ENCODE measurements at places on chromosomes 7 and 10.

GRCh38 chr10:12969951-12970350, 31.6 kb downstream of the CCDC3 start:
- DNase-seq, result no peak

GRCh38 chr10:70292004-70292403, 8.2 kb upstream of the NPFFR1 start:
- DNase-seq, result no peak

DNA sequence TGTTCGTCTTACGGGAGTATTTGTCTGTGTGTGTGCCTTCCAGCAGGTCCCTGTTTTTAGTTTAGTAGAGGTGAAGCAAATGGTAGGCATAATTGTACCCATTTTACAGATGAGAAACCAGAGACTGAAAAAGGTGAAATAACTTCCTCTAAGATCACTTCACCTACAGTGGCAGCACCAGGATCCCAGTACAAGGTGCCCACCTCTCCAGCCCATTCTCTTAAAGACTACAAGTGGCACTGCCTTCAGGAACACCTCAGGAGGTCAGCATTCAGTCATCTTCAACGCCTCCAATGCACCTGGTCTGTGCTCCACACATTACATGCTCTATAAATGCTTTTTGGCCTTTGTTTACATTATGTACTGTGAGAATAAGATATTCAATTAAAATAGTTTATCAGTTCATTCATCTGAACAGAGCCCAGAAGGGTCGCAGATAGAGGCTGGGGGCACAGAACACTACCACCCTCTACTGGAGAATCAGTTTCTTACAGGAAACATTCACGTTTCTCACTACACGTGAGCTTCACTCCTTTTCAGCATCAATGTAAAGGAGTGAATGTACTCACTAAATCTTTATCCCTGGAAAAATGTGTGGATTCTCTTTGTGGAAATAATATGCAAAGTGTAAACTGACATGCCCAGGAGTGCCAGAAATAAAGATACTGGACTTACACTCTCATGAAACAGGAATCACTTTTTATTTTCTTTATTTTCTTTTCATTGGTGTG, 45.5 kb upstream of the ABLIM1 start:
- no peak for DNase-seq

- no peak for DNase-seq
Measured at GRCh38 chr7:80764132-80764531, 125.7 kb downstream of the CD36 start.

DNA sequence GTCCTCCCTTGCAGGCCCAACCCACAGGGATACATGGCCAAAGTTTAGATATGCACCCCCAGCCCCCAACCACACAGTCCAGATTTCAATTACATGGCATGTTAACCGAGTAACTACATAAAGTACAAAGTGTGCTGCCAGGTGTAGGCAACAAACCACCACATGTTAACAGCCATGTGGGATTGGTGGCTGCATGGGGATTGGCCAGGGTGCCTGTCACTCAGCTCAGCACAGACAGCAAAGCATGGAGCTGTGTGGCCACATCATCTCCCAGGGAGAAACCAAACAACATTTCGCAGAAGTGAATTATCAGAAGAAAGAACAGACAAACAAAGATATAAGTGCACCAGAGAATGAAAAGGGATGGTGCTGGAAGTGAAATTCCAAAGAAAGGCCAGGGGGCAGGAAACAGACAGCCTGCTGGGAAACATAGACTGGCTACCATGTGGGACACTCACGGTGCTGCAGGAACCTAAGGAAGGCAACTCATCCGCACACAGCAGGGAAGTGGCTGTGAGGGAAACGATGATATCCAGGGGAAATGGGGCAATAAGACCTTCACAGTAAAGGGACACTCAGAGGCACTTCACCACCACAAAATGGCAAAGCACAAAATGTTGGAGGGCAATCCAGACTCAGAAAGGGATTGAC, 171.2 kb downstream of the PTPRN2 start:
- no peak for DNase-seq

DNA sequence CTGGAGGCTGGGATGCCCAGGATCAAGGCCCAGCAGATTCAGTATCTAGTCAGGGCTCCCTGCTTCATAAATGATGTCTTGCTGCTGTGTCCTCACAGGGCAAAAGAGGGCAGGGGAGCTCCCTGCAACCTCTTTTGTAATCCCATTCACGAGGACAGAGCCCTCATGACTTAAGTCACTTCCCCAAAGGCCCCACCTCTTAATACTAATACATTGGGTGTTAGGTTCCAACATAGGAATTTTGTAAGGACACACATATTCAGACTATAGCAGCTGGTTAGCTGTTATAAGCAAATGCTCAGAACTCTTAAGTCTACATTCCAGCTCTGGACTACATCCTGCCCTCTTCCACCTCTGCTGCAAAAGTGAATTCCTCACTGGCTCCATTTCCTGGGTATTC, 63.0 kb downstream of the VOPP1 start:
- DNase-seq, result no peak

DNA sequence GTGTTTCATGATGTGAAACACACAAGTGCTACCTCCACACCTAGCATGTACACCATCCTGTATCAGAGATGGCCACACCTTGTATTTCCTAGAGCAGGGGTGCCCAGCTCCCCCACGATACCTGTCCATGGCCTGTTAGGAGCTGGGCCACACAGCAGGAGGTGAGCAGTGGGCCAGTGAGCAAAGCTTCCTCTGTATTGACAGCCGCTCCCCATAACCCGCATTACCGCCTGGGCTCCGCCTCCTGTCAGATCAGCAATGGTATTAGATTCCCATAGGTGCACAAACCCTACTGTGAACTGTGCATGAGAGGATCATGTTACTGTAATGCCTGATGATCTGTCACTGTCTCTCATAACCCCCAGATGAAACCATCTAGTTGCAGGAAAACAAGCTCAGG, 145.6 kb upstream of the RNF32 start:
- DNase-seq, result no peak

- no peak for DNase-seq
Measured at GRCh38 chr10:78594559-78595268, 474.1 kb upstream of the ZMIZ1 start.

- no peak for DNase-seq
Measured at GRCh38 chr10:129742742-129743550, 221.1 kb downstream of the EBF3 start.

- no peak for DNase-seq
Measured at GRCh38 chr10:11689945-11690736, 52.0 kb upstream of the ECHDC3 start.

GRCh38 chr7:82810558-82811259, 352.0 kb downstream of the PCLO start:
- DNase-seq, result no peak

GRCh38 chr7:117588352-117588794, 108.5 kb downstream of the CFTR start:
- DNase-seq, result no peak

DNA sequence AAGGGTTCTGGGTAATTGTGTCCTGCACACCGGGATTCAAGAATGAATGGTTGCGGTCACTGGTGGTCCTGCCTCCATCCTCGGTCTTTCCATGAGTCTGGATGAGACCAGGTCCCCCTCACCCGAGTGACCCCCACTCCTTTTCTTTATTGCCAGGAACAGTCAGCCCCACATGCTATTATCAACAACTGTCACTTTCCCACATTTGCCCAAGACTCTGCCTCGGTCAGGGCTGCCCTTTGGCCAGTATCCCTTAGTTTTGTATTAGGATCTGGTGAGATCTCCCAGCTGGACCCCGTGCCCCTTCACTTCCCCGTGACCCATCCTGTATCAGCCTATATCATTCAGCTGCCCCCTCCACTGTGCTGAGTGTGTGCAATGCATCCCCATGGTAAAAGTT, 288.3 kb downstream of the ADARB2 start:
- DNase-seq, result no peak

- no peak for DNase-seq
Measured at GRCh38 chr7:134827889-134828288, 48.5 kb downstream of the CALD1 start.

DNA sequence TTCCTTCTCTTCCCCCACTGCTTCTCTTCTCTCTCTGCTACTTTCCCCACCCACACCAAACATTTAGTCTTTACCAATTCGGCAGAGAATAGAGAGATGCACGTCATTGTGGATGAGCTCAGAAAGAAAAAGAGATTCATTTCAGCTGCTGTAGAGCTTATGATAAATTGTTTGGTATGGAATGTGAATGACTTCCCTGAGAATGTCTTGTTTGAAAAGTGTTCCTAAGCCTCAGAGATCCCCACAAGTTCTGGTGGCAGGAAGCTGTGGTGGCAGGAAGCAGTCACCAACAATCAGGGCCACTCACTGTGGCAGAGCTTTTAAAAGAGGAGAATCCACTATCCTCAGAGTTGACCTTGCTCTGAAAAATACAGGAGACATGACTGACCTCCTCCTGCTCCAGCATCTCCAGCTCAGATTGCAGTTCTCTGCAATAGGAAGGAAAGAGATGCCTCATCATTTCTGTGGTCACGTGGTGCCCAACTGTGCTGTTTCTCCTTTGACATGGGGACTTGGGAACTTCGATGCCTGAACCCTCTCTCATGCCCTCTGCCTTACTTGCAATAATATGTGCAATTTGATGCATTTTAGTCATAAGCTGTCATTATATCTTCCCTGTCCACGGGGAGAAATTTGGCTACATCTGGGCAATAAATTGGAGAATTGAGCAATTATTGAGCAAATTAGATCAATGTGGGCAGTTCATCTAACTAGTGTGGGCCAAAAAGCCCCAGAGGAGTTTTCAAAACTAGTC, 76.5 kb downstream of the BMPER start:
- DNase-seq, result no peak

GRCh38 chr7:74258639-74259038, 4.4 kb upstream of the RFC2 start:
- no peak for DNase-seq

DNA sequence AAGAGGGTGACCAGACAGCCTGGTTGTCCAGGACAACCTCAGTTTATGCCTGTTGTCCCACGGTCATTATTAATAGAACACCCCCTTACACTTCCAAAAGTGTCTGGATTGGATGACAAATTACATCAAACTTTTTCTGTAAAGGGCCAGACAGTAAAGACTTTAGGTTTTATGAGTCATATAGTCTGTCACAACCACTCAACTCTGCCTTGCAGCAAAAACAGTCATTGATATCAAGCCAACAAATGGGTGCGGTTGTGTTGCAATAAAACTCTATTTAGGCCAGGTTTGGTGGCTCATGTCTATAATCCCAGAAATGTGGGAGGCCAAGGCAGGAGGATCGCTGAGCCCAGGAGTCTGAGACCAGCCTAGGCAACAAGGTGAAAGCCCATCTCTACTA, 66.7 kb upstream of the ATP6V0A4 start:
- no peak for DNase-seq

DNA sequence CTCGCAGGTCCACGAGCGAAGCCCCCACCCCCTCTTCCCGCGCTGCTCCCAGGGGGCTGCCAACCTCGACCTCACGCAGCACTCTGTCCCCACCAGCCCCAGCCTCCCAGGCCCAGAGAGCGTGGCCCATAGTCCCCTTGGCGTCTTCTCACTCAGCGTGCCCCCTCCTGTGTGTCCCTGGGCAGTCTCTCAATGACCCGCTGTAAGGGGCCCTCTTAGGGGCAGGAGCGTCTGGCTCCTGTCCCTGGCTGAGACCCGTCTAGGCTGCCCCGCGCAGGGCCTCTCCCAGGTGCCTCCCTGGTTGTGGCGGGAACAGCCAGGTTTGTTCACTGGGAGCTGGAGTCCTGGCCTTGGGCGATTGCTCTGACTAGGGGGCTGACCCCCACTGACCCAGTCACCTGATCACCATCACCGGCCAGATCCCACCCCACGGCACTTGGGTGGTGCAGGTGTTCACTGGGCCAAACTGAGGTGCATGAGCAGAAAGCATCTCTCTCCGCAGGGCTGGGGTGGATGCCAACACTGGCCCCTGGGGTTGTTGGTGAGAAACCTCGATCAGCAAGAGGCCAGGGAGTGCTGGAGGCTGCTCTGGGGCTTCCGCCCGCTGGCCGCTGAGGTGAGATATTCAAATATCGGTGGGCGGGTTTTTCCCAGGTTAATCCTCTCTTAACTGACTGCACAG, 12.6 kb upstream of the WDFY4 start:
- no peak for DNase-seq

DNA sequence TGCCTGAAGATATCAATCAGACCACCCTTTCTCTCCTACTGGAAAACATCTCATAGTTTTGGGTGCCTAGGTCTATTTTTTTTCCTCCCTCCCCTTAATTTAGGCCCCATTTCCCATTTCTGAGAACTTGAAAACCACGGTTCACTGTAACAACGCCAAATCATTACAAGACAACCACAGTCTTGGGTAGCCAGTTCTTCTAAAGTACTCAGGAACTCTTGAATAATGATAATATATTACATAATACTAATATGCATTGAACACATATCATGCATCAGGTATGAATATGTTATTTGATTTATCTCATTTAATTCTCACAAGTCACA, 185.1 kb upstream of the ADO start:
- no peak for DNase-seq

GRCh38 chr10:13068484-13068883, 31.5 kb upstream of the OPTN start:
- DNase-seq, result no peak

GRCh38 chr10:86785968-86786367, 29.5 kb downstream of the BMPR1A start:
- DNase-seq, result no peak

DNA sequence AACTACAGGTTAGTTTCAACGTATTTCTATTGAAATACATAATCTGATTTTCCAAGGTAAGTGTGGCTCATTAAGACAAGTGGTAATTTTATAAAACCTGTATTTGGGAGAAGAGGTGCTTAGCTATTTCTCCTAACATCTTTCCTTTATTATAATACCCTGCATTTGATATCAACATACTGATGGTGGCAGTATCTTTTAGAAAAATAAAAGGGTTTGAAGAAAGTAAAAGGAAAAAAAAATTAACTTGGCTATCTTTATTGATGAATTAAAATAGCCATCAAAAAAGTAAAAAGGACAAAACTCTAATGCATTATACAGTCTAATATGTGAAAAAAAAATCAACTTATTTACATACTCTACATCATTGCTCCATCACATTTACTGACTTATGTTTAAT, 68.0 kb downstream of the NRBF2 start:
- DNase-seq, result no peak

DNA sequence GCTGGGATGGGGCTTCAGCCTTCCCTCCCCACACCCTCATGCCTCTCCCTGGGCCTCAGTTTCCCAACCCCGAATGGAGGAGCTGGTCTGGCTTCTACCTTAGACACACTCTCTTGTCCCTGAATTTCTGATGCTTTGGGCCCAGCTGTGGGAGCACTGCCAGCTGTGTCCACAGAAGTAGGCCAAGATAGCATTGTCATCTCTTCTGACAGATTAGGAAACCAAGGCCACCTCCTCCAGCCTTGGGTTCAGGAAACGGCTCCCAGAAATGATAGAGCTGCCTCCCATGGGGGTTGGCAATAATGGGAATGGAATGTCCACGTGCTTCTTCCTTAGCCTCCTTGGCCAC, 1.3 kb downstream of the PPIF start:
- no peak for DNase-seq

GRCh38 chr7:71507680-71508602, 376.0 kb downstream of the GALNT17 start:
- DNase-seq, result no peak

DNA sequence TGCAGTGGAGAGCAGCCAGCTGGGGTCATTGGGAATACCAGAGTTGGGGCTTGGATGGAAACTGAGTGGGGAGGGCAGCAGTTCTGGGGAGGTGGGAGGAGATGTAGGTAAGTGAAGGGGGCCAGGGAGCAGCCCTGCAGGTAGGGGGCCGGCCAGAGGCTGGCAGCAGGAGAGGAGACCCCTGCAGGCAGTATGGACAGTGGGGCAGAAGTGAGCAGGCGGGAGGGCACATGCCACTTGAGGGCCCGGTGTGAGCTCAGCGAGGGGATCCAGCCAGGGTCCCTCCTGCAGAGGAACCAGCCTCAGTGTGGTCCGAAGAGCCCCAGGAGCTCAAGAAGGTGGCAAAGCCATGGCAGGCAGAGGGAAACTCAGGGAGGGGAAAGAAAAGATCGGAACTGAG, 75.4 kb downstream of the WDR11 start:
- DNase-seq, result no peak

Data from activated T-cell treated with anti-CD3 and anti-CD28 coated beads for 4 hours (primary cell).